Right kidney (tissue), 9 donors: ENCODE measurements at places on chromosomes 3 and 15.

DNA sequence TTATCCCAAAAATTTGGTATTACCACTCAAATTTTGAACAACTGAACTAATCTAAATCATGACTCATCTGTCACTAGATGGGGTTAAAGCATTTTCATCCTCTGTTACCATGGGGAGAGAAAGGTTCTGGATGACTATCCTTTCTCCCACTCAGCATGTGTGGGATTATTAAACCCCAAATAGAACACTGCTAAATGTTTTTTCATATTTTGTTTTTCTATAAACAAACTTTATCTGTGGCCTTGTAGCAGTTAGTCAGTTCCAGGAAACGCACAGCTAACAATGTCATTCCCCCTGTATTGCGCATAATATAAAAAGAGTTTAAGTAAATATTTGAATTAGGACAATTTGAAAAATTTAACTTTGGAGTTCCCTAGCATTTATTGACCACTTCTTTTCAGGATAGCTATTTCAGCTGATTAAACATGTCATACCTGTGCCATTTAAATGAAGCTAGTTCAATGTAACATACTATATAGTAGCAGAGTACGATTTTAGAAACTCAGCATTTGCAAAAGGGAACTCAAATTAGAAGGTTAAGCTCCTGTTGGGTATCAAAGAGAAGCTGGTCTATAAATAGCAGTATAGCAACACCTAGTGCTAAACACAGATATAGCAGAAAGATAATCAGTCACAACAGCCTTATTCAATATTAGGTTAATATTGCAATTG lies 9.2 kb upstream of the TMEM212 start:
- no peak for DNase-seq

- DNase-seq = no peak
Measured at GRCh38 chr3:3276630-3277029, 97.1 kb upstream of the CRBN start.

- no peak for DNase-seq
Measured at GRCh38 chr15:98677345-98678059, 29.2 kb downstream of the IGF1R start.

- no peak for DNase-seq
Measured at GRCh38 chr15:86481720-86482119, 402.0 kb downstream of the AGBL1 start.

GRCh38 chr3:179463319-179463718 lies 12.0 kb upstream of the GNB4 start:
- DNase-seq = no peak

DNA sequence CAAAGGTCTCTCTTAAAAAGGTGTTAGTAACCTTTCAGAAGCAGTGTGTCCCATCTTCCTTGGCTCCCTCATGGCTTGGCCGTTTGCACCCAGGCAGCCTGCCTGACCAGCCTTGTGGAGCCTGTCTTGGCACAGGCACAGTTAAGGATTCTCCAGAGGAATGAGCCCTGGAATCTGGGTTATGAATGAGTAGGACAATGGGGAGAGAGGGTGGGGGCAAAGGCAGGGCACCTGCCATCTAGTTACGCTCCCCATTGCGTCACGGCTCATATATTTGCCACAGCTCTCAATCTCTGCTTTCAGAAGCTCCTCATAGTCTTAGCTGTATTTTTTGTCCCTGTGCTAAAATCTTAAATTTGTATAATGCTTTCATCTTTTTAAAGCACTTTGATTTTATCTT lies 50.6 kb downstream of the WDR76 start:
- DNase-seq = no peak
